ENCODE measurements at places on chromosomes 4 and X.

- DNase-seq = peak; percentile 41
Measured at GRCh38 chr4:183455431-183456195, 11.2 kb downstream of the CDKN2AIP start.

- DNase-seq = no peak
Measured at GRCh38 chrX:152343306-152343705, 107.8 kb downstream of the GABRA3 start.

GRCh38 chrX:103879339-103879738, 47.3 kb upstream of the RAB9B start:
- peak; percentile 13 for DNase-seq

GRCh38 chr4:149790172-149790907, 25.3 kb downstream of the IQCM start:
- no peak for DNase-seq

- peak; percentile 1 for DNase-seq
Measured at GRCh38 chrX:115561605-115562479, 868 bp downstream of the PLS3 start.

- DNase-seq = peak; percentile 1
Measured at GRCh38 chrX:33138677-33139249, 72.6 kb downstream of the DMD start.

DNA sequence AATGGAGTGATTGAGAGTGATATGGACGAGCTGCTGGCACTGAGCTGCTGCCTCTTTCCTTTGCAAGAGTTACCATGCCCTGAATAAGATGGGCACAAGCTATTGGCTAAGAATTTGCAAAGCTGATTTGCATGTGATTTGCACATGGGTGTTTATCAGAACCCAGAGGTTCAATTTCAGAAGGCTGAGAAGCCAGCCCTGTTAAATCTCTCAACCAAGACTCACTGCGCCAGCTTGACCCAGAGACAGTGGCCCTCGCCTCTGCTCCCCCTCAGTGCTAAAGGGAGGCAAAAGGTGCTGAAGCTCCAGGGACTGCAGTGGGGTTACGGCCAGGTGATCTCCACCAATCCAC, 701 bp downstream of the ARHGAP4 start:
- no peak for DNase-seq

DNA sequence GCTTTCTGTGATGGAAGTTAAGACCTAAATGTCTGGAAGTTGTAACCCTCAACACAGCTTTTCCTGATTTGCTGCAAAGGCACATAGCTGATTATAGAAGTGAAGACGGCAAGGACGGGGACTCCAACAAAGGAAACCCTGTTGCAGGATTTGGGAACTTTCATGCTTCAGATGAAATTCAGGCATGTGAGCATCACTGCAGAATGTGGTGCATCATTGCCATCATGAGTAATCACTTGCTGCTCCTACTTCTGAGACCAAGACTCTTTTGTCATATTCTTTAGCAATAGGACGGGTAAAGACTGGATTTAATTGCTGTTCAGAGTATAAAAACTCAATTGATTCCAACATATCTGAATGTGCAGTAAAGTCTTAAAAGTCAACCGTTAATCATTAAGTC, 35.8 kb downstream of the YIPF6 start:
- DNase-seq = no peak

GRCh38 chrX:30715976-30716375, 62.8 kb downstream of the GK start:
- DNase-seq = no peak

- DNase-seq = no peak
Measured at GRCh38 chrX:137032341-137032694, 1.5 kb downstream of the GPR101 start.

DNA sequence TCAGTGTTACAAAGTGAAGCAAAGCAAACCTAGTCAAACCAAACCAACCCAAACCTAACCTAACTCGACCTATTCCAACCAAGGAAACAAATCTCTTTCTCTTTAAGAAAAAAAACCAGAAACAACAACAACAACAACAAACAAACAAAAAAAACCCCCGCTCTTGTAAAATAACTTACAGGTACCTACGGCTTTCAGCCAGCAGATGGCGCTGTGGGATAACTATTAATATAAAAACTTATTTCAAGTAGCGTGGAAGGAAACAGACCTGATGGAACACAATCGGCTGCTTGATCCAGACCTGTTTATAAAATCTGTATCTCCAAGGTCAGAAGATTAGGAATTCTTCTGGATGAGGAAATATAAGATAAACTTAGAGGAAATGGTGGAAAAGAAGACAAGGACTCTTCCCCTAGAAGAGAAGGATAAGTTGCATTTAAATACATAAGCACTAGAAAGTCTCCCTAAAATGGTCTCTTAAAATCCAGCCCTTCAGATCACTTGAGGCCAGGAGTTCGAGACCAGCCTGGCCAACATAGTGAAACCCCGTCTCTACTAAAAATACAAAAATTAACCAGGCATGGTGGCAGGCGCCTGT, 34.4 kb upstream of the CDKL5 start:
- peak; percentile 51 for DNase-seq

DNA sequence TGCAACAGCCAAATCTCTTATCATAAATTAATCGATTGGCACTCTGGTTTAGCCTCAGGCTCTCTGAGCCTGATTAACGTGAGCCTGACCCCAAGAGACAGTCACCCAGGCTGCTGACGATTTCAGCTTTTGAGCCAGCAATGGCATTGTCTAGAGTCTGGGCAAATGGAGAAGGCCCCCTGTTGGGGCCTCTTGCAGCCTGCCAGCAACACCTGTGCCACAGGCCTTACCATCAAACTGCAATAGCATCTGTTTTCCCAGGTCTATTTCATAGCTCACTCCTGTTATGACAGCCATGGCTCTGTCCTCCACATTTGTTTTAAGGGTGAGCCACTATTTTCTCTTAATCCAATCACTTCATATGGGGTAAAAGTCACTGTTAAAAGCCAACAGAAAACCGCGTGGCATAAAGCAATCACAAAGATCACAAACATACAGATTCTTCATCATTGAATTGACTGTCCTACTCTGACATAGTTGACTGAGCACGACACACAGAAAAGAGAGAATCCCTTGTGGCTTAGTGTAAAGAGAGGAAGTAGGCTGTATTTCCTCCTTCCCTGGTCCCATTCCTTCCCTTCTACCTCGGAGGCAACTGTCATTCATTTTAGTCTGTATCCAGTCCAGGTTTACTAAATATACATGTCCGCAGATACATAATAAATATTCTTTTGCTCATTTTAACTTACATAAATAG, 47.8 kb downstream of the SLC9A7 start:
- DNase-seq = no peak

- DNase-seq = no peak
Measured at GRCh38 chrX:154121961-154122360, 22.1 kb upstream of the OPN1LW start.

DNA sequence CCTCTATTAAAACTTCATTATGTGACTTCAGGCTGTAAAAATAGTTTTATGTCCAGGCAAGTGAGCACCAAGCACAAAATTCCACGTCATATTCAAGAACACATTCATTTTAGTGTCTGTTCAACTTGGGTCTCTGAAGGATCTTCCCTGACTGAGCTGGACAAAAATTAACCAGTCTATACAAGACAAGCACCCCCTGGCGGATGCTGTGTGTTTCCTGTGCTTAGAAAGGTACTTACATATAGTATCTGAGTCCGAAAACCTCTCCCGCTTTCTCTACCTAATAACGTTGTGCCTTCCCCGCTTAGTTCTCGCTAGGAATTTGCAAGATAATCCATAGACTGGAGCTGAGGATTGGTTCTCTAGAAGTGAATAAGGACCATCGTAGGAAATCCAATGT, 2214.5 kb upstream of the TENM3 start:
- DNase-seq = peak; percentile 38

DNA sequence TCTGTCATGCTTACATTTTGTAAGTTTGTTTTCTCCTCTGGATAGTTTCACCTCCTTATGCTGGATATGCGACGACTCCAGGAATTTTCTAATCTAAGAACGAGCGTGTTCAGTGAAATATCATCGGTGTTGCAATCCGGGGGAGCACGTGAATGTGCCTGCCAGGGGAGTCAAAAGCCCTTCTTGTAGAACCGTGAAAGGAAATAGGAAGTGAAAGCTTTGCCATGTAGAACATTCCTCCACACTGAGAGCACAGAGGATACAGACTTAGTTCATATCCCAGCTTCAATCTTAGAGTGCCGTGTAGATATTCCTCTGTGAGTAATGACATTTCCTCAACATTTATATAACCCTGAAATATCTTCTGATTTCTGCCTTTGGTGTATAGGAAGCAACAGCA, 121.2 kb downstream of the VEGFC start:
- no peak for DNase-seq

DNA sequence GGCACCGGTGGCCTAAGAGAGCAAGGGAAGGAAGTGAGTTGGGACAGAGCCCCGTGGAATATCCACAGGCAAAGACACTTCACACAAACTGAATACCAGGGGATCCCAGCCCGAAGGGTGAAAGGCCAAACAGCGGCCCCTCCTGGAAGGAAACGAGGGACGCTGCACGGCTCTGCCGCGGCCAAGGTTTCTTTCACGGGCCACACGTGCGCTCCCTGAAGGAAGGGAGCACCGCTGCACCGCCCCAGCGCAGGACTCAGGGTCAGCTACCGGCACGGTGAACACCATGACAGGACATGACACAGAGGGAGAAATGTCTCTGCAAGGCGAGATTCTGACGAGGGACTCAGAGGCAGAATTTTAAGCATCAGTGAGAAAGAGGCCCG, 31.5 kb upstream of the GTPBP6 start:
- no peak for DNase-seq

DNA sequence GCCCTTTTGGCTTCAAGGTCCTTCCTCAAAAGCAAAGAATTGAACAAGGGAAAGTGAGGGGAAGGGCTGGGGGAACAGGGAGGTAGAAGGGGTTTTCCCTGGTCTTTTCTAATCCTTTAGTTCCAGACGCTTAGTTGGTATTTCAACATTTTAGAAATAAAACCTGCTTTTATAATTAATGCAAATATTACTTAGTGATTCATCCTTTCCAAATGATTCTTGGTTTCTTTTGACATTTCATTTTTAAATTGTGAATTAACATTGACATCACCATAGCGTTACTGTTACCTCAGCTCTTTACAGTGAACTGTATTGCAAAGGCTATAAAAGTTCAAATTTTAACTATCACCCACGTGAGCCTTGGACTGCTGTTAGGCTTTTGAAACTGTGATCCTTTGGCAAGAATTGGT, 20.9 kb downstream of the NFKB1 start:
- DNase-seq = no peak

GRCh38 chr4:11223311-11223710, 205.4 kb downstream of the HS3ST1 start:
- no peak for DNase-seq

- no peak for DNase-seq
Measured at GRCh38 chrX:11430271-11430670, 137.1 kb downstream of the AMELX start.

DNA sequence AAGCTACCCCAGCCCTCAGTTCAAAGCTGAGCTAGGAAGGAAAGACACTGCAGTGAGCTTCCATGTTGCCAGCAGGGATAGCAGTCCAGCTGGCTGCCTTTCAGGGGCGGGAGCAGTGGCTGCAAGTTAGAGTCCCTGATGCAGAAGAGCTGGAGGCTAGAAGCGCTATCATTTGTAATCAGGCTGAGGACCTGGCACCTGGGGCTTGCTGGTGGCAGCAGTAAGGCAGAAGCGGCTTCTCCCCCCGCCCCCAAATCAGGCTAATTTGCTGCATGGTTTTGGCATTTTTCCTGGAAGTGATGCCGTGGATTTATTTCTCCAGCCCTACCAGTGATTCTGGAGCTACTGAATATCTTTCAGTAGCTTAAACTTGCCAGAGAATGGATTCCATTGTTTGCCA, 203.3 kb downstream of the CLCN4 start:
- DNase-seq = peak; percentile 10

GRCh38 chrX:68490644-68491043, 8.2 kb upstream of the YIPF6 start:
- DNase-seq = peak; percentile 24

DNA sequence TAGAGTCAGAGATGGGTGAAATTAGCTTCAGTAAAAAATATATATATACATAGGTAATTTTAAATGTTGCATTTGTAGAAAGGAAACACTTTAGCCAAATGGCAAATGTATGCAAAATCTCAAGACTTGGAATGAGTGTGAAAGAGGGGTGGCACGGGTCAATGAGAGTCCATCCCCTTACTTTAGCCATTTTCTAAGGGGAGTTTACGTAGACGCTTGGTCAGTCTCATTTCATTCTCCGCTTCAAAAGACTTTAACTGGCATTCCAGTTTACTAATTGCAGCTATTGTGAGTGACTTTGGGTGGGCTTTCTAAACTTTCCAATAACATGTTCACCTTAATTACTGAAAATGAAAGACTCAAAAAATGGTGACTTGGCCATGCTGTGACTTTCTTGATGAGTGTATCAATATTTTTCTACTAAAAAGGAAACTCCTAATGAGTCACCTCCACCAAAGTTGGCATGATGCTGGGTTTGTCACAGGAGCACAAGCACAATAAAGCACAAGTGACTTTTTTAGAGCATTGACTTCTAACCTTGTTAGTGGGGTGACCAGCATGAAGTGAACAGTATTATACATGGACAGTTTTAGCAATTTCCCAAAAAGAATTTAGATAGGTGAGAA, 356.0 kb upstream of the RASGEF1B start:
- no peak for DNase-seq

- DNase-seq = no peak
Measured at GRCh38 chr4:148143174-148143573, 299.0 kb downstream of the NR3C2 start.

DNA sequence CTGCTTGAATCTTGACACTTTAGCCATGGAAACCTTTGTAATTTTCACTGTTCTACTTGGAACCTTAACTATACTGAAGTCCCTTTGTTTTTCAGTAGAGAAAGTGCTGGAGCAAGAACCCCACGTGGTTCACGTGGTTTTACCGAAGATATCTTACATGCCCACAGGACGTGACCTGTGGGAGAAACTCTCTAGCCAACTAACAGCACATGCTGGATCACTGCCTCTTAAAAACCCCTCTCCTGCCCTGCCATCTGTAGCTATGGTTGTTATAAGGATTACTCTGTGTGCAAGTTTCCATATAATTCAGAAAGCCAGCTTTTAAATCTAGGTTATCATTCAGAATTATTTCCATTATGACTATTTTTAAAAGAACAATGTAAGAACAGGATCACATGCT, 30.2 kb downstream of the SPANXD start:
- DNase-seq = no peak

DNA sequence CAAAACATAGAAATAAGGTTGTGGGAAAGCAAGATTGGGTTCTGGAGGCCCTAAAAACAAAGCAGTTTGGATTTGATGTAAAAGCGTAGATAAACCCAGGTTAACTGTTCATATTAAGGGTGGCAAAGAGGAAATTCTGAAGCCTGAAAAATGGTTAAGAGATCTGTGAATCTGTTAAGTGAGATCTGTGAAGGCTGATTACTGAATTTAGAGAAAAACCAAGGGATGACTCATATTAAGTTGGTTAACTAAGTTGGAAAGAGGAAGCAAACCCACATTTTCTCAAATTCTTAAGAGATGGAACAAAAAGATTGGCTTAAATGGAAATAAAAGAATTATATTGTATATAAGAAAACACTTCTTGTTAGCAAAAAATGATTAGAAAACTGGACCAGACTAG, 22.8 kb downstream of the GPAT3 start:
- peak; percentile 21 for DNase-seq

DNA sequence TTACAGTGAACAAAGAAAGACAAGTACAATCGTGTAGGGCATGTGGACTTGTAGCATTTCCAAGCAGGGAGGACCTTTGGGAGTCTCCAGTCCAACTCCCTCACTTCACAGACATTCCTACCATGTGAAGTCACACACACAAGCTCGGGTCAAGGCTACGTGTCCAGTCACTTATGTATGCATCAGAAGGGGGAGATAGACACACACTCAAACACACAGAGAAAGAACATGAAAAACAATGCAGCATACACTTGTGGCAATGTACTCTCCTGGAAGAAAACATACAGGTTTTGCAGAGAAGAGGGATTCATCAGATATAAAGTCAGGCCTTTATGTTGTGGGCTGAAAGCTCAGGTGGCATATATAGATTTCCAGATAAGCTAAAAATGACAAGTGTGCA, 136.1 kb upstream of the MID1 start:
- DNase-seq = peak; percentile 80

Data from A172 (cell line).